ENCODE measurements at places on chromosomes 16 and 17.

- DNase-seq: no peak
Measured at GRCh38 chr17:36665417-36665816, 64.0 kb downstream of the MRM1 start.

DNA sequence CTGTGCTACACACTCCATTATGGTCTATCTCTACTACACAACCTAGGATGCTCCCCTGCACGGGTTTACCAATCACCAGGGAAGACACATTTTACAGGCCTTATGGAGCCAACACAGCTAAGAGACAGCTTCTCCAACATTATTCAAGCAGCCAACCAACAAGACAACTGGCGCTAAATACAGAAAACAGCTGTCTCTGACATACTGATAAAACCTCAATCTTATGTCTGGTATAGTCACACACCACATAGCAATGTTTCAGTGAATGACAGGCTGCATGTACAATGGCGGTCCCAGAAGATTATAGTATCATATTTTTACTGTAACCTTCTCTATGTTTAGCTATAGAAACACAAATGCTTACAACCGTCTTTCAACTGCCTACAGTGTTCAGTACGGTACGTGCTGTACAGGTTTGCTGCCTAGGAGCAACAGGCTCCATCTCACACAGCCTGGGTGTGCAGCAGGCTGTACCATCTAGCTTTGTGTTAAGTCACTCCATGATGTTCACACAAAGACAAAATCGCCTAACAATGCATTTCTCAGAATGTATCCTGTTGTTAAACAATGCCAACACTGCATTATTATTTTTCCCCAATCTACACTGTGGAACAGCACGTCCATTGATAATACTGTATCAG is 10.9 kb downstream of the USP22 start:
- no peak for DNase-seq

GRCh38 chr17:83109386-83109785 is 30.0 kb downstream of the METRNL start:
- no peak for DNase-seq

DNA sequence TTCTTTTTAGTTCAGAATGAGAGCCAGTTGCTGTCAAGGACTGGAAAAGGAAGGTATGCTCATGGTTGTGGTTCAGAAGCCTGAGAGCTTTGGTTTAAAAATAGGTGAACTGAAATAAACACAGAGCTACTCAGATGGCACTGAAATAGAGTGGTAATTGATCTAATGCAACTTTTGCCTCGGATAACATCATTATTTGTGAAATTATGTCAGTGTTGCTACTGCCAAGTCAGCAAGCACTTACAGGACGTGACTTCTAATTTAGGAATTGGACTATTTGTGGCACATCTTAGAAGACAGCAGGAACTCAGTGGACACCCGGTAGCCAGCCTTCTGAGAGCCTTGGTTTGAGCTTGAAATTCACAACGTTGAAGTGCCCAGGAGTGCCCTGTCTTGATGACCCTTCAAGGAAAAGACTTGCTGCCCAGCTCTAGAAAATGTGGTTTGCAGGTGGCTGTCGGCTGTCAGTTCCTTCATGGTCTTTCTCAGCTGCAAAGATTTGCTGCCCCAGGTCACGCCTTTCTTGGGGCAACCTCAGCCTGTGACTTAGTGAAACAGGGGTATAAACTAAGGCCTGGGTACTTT is 42.0 kb upstream of the XYLT1 start:
- no peak for DNase-seq

DNA sequence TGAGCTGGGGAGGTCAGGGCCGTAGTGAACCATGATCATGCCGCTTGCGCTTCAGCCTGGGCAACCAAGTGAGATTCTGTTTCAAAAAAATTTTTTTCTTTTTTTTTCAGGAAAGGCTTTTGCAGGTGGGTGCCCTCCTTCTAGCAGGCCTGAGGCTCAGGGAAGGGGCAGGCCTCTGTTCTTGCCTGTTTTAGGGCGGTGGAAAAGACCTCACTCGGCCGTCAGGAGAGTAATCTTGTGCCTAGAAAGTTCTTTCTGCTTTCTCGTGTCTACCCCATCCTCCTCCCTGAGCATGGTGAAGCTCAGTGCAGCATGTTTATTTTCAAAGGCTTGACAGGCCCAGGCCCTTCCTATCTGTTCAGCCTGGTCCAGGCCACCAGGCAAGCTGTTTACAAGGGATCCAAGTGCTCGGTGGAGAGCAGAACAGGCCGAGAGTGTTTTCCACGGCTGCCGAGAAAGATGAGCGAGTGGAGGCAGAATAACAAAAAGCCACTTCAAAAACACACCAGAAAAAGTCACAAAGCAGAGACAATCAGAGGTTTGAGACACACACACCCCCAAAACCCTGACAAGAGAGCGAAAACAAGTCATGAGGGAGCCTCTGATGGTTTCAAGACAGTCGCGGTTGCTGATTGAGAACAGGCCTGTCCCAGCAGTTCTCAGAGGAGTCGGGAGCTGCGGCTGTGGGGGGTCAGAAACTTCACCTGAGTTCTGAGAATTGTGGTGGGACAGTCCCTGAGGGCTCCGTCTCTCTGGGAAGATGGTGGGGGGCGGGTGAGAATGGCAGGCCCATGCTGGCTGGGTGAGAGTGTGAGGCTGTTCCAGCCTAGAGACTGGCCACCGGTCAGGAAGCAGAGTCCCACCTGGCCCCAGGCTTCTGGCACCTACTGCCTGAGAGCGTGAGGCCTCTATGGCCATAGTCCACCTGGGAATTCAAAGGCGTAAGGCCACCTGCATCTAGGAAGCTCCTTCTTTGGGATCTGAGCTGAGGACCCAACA is 37.5 kb upstream of the CCR7 start:
- DNase-seq: no peak
